SW 1271 (cell line): ENCODE measurements at places on chromosomes 7 and 10.
A peak's percentile ranks its signal among the peaks of the same experiment; 100 is the strongest.

DNA sequence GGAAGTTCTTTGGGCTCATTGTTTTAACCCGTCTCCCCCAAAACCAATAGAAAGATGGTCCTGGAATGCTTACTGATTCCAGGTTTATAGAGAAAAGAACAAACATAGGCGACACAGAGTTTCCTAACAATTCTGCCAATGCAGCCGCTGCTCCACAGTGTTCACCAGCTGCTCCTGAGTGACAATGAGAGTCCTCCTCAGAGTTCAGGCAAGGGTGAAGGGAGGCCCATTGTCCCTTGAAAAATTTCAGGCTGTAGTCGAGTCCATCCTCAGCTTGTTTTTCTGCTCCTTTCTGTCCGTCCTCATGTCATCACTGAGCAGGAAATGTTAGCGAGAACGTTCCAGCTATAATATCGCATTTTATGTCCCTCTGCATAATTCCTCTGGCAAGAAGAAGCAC, 537.6 kb downstream of the TCERG1L start:
- no peak for DNase-seq

- no peak for DNase-seq
These were observed 327.2 kb downstream of the KCNMA1 start for GRCh38 chr10:77310288-77310840.

- DNase-seq: no peak
These were observed 438.5 kb downstream of the GRID1 start for GRCh38 chr10:85927952-85928665.

- no peak for DNase-seq
These were observed 464.7 kb upstream of the IGFBP3 start for GRCh38 chr7:46385662-46386309.

DNA sequence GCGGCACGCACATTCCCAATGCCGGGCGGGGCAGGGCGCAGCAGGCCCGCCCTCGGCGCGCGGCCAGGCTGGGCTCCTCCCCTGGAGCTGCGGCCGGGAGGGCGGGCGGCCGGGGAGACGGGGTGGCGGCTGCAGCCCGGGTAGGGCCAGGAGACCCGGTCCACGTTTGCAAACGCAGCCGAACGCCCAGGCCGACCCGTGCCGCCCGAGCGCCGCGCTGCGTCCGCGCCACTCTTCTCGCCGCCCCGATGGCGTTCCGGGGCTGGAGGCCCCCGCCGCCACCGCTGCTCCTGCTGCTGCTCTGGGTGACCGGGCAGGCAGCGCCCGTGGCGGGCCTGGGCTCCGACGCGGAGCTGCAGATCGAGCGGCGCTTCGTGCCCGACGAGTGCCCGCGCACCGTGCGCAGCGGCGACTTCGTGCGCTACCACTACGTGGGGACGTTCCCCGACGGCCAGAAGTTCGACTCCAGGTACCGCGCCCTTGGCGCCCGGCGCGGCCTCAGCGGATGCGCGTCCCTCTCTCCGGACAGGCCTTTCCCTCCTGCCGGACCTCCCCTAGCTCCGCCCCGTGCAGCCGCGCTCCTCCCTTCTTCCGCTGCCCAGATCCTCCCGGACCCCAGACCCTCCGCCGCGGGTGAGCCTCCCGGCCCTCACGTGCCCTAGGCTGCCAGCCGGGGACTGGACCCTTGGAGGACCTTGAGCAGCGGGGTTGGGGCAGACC, at the start of gene FKBP9:
TSS of gene FKBP9 (plus strand) at position 115 of the 720 bp plus-strand sequence. CDS start at position 249, 134 bp downstream.
- peak; percentile 57 for DNase-seq

DNA sequence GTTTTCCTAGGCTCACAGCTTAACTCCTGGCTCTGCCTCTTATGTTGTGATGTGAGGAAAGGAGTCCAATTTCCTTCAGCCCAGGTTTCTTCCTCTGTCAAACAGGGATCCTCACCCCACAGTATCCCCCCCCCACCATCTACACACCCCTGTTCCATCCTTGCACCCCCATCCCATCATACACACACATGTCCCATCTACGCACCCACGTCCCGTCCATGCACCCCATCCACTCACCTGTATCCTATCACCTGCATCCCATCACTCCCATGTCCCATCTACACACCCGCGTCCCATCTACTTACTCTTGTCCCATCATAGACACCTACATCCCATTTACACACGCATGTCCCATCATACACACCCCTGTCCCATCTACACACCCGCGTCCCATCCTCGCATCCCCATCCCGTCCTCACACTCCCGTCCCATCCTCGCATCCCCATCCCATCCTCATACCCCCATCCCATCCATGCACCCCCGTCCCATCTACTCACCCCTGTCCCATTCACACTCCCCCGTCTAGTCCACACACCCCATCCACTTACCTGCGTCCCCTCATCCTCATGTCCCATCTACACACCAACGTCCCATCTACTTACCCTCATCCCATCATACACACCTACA, 117.3 kb downstream of the TRRAP start:
- DNase-seq: no peak

DNA sequence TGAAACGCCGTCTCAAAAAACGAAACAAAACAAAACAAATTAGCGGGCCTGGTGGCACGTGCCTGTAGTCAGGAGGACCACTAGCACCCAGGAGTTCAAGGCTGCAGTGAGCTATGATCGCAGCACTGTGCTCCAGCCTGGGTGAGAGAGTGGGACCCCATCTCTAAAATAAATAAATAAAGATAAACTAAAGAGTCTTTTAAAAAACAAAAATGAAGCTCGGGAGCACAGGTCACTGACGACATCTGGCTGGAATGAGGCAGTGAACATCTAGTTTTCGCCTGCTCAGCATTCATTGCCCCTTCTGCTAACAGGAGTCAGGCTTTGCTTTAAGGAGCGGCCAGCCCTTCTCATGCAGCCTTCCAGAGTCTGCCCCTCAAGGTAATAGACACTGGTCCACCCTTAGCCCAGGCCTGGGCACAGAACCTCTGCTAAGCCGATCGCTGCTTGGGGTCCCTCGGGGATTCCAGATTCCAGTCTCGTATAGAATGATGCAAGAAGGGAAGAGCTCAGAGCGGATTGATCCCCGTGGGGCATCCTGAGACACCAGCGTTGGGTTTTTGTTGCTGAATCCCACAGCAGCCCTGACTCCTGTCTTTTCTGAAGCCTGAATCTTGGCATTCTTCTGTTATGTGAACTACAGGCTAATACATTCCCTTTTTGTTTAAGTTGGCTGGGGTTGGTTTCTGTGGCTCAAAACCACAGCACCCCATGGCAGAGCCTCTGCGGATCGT, 14.2 kb upstream of the FOXK1 start:
- DNase-seq: no peak

GRCh38 chr10:103828107-103828506, 27.3 kb downstream of the SH3PXD2A start:
- no peak for DNase-seq

- DNase-seq: no peak
These were observed 415.3 kb upstream of the PRKCQ start for GRCh38 chr10:6995341-6995740.

DNA sequence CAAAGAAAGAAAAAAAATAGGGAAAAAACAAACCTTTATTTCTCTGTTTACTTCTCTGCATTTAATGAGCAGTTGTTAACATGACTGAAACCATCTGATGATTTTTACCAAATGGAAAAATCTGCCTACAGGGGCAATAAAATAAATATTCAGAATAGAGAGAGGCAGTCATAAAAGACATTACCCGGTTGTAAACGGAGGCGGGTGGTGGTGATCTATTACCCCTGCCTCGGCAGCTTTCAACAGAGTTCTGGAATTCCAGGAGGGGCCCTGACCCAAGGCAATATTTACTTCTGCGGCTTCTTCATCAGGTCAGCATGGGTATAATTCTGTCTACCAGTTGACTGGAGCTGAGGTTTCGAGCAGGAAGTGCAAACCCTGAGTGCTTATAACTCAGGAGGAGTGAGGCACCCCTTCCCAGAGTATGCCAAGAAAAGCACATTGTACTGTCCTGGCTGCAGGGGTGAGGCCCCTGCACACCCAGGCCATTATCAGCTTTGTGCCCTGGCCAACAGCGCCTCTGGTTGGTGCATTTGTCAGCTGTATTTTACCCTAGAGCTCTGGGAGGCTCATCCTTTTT, 8.2 kb upstream of the CXCL12 start:
- DNase-seq: no peak

DNA sequence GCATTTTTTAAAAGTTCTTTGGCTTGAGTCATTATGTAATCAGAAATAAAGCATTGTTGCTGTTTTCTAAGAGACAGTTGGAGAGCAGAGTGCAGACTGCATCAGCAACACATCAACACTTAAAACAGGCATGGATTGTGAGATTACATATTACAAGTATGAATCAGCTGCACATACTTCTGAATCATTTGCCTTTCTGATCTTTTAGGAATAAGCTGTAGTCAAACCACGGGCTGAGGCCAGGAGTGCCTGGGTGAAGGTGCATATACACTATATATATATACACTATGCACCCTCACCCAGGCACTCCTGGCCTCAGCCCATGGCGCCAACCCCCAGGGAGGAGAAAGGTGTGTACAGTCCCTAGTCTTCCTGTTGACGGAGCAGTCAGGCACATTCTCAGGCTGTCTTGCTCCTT, 52.4 kb upstream of the DLX6 start:
- DNase-seq: no peak

DNA sequence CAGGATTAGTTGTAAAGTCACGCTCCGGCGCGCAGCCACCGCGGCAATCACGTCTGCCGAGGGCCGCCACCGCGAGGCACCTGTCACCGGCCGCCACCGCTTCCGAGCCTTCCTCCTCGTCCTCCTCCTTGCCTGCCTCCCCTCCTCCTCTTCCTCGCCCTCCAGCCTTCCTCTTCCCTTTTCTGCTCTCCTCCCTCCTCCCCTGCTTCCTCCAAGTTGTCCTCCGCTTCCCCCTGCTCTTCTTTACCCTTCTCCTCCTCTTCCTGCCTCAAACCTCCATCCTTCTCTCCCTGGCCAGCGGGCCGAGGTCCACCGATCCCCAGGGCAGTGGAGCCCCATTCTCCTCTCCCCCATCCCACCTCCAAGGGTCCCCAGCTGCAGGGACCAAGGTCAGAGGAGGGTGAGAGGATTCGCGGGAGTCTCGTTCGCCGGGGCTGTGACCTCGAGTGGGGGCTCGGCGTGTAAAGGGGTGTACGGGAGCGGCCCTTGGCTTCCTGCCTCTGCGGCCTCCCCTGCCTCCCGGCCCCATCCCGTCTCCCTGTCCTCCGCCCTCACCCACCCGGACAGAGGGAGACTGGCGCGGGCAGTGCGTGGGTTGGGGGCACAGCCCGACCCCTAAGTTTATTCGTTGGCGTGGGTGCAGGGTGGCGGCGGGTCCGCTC, 89.5 kb upstream of the PAX2 start:
- DNase-seq: no peak

GRCh38 chr7:128031901-128032604, 816 bp upstream of the LRRC4 start:
- DNase-seq: peak; percentile 27

DNA sequence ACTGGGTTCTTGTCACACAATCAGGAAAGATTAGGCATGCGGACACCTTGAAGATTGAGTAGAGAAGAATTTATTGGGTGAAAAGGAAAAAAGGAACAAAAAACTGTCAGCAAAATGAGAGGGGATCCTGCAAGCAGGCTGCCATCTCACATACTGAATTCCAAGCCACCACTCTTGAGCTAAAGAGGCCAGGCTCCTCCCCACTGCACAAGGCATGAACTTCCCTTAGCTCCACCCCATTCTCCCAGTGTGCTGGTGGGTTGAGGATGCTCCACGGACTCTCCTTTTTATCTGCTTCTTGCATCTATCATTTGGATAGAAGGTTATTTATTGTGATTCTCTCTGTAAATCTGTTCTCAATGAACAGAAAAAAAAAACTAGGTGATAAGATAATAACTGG, 79.6 kb downstream of the ANKRD7 start:
- no peak for DNase-seq

GRCh38 chr7:120583899-120584586, 273.9 kb downstream of the TSPAN12 start:
- DNase-seq: peak; percentile 79
